ENCODE measurements at places on chromosomes 1 and 21.
A peak's percentile ranks its signal among the peaks of the same experiment; 100 is the strongest.

- DNase-seq, result peak; percentile 58
Measured at GRCh38 chr1:205536759-205537361, 32.4 kb downstream of the CDK18 start.

DNA sequence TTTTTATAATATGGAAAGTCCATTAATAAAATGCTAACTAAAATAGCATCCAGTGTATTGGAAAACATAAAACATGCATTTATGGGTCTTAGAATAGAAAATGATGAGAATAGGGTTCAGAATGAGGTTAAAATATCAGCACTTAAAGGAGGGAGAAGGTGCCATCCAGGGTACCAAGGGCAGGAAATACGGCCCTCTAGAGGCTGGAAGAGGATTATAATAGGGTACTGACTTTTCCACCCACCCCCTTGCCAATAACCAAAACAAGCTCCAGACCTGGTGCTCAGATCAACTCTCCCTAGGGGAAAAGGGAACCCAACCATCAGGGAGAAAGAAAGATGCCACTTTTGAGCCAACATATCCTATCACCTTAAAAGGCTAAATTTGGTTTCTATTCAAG, 26.7 kb downstream of the ASTN1 start:
- no peak for DNase-seq

DNA sequence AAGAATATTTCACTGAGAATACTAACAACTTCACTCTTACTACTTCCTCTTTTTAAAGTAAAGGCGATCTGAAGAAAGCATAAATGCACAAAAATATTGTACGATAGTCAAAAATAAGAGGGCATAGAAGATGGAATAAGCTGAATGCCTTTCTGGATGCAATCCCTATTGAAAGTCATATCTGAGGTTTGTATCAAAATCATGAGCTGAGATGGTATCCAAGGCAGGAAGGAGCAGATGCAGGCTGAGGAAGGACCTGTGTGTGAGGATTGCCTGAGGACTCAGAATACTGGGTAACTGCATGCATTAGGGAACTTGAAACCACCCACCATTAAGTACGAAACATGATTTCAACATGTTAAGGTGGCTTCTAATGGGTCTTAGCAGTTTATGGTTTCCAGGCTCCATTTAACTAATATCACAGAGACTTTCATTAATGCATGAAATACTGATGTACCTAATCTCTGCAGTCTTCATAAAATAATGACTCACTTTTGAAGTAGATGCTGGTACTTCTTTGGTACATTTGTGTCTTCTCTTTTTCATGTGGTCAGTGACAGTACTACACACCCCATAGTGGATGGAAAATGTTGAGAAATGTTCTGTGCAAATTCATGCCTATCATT, 29.6 kb upstream of the RGS1 start:
- peak; percentile 39 for DNase-seq

DNA sequence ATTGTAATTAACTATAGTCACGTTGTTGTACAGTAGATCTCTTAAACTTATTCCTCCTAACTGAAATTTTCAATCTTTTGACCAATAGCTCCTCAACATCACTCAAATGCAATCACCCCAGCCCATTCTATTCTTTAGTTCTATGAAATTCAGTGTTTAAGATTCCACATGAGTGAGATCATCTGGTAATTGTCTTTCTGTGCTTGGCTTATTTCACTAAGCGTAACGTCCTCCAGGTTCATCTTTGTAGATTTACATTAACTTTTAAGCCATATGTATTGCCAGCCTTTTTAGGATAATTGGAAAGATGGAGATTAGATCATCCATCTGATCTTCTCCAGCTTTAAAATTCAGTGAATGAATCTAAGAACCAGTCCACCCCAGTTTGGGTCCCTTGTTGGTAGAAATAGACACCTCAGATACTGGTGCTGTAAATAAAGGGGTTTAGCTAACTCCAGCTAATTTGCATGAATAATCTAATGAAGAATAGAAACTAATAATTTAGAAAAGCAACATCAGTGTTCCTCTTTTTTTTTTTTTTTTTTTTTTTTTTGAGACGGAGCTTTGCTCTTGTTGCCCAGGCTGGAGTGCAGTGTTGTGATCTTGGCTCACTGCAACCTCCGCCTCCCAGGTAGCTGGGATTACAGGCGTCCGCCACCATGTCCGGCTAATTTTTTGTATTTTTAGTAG, 7.0 kb downstream of the S100A10 start:
- DNase-seq, result no peak

GRCh38 chr21:33478935-33479678, 667 bp downstream of the TMEM50B start:
- peak; percentile 30 for DNase-seq

DNA sequence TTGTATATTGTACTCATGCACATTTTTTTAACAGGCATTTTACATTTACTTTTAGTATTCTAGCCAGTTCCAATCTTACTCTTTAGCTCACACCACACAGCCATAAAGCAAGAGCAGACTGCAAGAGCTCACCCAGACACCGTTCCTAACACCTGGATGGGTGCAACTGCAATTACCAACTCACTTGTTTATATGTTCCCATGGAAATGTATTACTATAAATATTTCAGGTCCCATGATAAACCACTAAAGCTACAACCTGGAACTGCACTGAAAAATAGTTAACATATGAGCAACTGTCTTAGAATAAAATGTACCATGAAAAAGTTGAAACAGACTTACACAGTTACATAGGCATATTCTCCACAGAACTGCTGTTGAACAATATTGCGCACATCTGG, 30.8 kb downstream of the USP48 start:
- DNase-seq, result no peak

DNA sequence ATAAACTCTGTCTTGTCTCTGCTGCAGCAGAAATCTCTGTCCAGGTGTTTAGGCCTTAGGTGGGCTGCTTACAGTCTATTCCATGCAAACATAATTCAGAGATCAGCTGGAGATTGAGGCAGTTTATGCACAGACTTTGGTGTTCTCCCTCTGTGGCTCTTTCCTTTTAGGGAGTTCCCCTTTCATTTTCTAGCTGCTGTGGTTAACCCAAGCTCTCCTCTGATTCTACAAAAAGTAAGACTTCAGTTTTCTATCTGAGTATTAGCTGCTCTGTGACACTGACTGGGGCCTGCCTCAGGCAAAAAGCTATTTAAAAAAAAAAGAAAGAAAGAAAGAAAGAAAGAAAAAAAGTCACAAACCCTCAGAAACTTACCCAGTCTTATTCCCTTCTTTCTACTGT, 211.1 kb downstream of the CAMTA1 start:
- DNase-seq, result no peak

GRCh38 chr1:207923561-207923960, 12.6 kb upstream of the CD34 start:
- no peak for DNase-seq

- DNase-seq, result no peak
Measured at GRCh38 chr1:209738270-209738669, 17.6 kb upstream of the TRAF3IP3 start.

DNA sequence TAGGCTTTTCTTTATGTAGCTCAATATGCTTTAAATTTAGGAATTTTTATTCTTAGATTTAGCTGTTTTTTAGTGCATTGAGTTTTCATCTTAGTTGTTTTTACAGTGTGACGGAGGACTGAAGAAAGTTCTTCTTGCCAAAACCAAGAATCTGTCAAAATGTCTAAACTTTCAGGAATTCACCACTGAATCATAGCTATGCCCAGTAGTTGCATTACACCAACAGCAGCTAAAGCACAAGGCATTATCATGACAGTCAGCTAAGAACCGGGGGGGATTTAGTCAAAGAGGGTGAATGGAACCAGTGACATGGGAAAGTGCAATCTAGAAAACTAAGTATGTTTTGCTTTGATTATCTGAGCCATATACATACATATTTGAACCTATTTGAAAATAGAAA, 6.5 kb upstream of the C1orf146 start:
- no peak for DNase-seq

DNA sequence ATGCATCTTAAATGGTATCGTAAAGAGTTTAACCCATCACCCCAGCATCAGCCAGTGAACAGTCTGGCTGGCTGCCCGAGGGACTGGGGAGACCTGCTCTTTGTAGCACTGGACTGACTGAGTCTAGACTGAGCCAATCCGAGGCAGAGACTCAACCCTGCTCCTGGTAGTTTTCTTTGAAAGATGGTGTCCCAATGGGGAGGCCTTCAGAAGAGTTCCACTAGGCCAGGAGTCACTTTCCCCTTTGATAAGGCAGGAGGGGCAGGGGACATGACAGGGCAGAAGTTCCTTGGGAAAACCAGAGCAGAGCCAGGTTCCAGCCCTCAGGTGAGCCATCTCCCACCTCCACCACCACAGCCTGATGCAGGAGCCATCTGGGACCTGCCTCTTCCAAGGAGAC, 203.5 kb downstream of the CAMTA1 start:
- DNase-seq, result no peak

DNA sequence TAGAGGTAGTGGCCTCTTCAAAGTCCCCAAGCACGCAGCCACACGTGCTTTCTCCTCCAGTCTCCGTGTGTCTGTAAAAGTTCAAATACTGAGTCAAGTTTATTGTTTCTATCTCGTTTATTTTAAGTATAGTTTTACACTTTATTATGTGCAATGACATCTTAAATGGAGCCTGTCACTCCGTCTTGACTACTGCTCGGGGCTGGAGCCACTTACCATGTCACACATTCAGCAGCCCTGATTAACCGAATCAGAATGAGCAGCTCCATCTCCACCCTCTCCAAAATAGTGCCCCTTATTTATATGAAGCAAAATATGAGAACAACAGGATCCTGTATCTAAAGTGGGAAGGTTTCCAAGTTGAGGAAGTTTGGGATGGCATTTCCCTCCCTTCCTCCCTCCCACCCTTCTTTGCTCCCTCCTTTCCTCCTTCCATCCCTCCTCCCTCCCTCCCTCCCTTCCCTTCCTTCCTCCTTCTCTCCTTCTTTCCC, 201.0 kb downstream of the PBX1 start:
- DNase-seq, result no peak

GRCh38 chr1:223012938-223013337, 130.1 kb downstream of the TLR5 start:
- DNase-seq, result no peak

GRCh38 chr1:85898861-85899260, 190.6 kb upstream of the ZNHIT6 start:
- DNase-seq, result no peak

DNA sequence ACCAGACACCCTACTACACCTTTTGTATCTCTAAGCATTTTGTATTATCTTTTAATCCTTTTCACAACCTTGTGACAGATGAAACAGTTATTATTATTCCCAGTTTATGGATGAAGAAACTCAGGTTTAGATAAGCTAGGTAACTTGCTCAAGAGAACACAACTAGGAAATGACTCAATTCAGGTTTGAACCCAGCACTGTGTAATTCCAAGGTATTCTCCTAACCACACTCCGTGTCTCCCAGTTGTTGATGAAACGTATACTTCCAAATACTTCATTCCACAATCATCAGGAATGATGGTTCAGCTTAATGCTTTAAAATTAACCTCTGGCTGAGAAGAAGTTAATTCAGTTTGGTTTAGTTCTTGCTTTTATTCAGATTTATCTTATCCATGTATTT, 51.7 kb upstream of the MRPS6 start:
- no peak for DNase-seq

DNA sequence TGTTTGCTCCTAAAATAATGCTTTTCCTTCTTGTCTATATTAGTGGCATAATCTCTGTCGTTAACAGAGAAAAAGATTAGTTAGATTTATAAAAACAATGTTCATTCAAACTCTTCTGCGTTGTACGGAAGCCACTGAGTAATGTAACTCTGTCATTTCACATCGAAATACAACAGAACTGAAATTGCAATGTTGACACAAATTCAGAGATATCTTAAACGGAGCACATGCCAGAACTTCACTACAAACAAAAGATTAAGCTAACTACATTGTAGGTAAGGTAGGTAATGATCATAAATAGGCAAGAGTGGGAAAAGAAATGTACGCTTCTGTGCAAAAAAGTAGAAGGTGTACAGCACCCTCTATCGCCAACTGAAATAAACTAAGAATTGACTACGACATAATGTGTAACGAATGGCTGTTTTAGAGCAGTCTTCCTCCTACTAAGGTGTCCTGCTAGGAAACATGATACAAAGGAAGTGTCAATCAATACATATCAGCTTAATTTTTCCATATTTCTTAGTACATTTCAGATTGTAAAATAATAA, 56.6 kb downstream of the PCNX2 start:
- DNase-seq, result no peak

- no peak for DNase-seq
Measured at GRCh38 chr1:84571150-84571535, 3.1 kb downstream of the CTBS start.

- DNase-seq, result no peak
Measured at GRCh38 chr1:25816112-25816718, 3.5 kb upstream of the MTFR1L start.

GRCh38 chr1:96072021-96072420, 649.6 kb upstream of the PTBP2 start:
- no peak for DNase-seq

DNA sequence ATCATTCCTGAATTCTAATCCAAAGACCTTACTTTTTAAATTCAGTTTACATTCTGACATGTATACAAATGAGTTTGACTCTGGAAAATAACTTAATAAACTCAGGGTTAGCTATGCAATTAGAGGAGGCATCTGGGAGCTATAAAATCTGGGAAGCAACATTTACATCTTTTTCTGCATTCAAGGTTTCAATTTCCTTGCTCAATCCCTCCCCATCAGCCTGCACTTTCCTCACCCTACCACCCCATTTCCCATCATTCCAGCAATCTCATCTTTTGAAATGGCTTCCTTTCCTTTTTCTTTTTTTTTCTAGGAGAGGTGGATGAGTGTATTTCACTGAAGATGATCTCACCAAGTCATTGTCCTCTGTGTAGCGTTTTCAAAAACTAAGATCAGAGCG, 65.3 kb upstream of the BEND5 start:
- no peak for DNase-seq

GRCh38 chr1:158654571-158654970, 31.9 kb downstream of the SPTA1 start:
- DNase-seq, result no peak

- peak; percentile 89 for DNase-seq
Measured at GRCh38 chr1:189619682-189620332, 857.9 kb downstream of the BRINP3 start.

DNA sequence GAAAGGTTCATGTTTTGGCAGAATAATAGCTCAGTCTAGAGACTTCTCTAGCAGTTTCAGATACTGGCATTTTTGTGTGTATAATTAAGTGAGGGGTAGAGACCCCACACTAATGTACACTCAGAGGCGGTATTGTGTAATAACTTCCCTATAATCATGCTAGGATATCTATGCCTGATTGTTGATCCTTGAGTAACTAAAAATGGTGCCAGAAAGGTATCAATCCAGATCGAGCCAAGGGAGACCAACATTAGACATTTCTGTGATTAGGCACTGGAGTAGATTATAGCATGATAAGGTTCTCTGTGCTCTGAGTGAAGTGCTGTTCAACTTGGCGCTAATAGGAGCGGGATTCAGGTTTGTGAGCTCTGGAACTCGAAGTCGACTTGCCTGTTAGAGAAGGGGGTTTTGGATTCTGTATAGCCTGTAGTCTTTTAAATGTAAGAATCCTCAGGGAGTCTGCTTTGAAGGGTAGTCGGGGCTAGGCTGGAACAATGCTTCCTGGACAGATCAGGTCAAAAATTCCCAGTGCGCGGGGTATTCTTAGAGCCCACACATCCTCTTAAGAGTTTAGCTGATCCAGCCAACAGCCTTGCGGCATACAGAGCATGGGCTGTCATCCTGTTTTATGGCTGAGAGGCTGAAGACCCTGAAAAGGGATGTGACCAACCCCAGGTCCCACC, 24.2 kb downstream of the MAN1C1 start:
- no peak for DNase-seq

- DNase-seq, result no peak
Measured at GRCh38 chr21:32817208-32817607, 45.7 kb upstream of the PAXBP1 start.

GRCh38 chr1:78836726-78837125, 169.8 kb downstream of the ADGRL4 start:
- DNase-seq, result no peak

Measured in HT-29 (cell line).